ENCODE measurements at places on chromosomes 11 and 22.

GRCh38 chr22:44461614-44462013 is 36.4 kb downstream of the RTL6 start:
- DNase-seq, result no peak

DNA sequence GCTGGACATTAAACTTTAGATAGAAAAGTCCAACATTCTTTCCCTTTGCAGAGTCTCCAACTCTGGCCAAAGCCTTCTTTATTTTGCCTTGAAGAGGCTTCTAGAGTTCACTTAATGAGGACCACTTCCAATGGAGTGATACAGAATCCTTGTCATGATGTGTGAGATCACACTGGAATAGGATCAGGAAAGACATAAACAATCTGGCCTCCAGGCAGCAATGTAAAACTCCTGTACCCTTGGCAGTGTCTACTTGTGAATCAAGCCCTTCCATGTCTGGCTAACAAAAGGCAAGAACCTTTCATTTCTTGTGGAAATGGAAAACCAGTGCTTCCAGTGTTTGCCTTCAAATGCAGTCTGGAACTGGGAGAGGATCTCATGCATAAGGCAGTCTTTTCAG is 56.5 kb upstream of the FIBIN start:
- DNase-seq, result no peak

GRCh38 chr11:1091332-1092083 is 16.8 kb downstream of the MUC2 start:
- no peak for DNase-seq

DNA sequence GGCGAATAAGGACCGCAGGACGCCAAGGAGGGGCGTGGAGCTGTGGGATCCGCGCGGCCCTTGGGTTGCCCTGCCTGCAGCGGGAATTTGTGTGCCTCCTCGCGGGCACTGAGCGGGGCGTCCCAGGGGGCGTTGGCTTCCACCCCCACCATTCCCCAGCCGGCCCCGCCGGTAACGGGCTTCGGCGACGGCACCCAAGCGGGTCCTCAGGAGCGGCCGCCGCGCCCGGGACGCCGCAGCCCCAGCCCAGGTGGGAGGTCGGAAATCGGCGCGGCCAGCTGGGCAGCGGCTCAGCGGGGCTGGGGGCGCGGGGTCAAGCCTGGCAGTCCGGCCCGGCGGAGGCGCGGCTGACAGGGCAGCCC is 320 bp downstream of the CLTCL1 start:
- DNase-seq, result peak; percentile 39

- no peak for DNase-seq
These were observed at the start of gene MMP7 for GRCh38 chr11:102530558-102530957. Gene MMP7, minus strand, starts transcription at chr11:102530747. Its CDS starts 47 bp downstream, at chr11:102530700.

DNA sequence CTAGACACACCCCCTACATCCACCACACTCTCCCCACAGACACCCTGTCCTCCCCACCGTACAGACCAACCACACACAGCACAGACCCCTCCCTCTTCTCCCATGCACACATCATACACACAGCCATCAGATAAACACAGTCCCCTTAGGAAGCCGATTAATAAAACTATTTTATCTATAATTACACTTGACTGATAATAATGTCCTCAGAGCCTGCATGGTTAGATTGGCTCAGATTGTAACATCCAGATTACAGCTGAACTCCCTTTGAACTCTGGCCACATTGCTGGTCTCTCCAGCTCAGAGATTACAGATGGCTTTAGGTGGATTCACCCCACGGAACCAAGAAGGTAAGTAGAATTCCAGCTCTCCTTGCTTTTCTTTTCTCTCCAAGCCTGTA is 9.5 kb upstream of the ELF5 start:
- DNase-seq, result no peak

DNA sequence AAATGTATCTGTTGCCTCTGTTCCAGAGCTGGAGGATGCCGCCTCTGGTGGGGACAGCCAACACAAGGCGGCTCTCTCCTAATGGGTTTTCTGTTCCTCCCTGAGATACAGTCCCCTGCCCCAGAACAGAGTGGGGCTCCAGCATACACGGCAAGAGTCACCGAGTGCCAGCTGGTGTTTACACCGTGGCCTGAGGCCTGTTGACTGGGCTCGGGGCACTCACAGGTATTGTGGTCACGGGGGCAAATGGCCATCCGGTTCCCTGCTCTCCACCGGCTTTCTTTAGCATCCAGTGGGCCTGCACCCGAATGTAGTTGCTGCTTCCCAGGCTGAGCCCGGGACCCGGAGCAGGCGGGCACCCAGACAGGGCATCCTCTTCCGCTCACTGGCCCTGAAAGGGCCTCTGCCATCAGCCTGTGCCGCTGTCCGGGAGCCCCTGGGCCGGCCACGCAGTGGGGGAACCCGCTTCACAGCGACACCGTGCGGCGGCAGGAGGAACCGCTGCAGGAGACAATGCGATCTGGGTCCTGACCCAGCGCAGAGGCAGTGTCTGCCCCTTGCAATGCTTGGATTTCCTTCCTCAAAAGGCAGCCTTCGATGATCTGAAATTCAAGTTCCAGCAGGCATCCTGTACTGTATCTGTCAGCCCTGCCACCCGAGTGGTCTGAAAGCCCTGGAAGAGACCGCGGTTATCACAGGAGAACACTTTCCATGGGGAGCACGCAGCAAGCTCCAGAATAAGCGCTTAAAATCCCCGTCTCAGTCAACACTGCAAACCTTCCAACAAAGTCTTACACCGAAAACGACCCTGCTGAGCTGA is 859 bp upstream of the KRTAP5-5 start:
- peak; percentile 65 for DNase-seq

GRCh38 chr11:41534391-41534790 is 74.9 kb upstream of the LRRC4C start:
- DNase-seq, result no peak

GRCh38 chr11:85299258-85299942 is 327.7 kb downstream of the DLG2 start:
- no peak for DNase-seq

- peak; percentile 18 for DNase-seq
These were observed at the start of gene APOL6 for GRCh38 chr22:35648066-35649025. Gene APOL6, plus strand, starts transcription at chr22:35648446. Its CDS starts 7,980 bp downstream, at chr22:35656426.

GRCh38 chr11:130212431-130212961 is 52.9 kb downstream of the ST14 start:
- no peak for DNase-seq

GRCh38 chr11:73596547-73596946 is 1.4 kb downstream of the FAM168A start:
- DNase-seq, result no peak

DNA sequence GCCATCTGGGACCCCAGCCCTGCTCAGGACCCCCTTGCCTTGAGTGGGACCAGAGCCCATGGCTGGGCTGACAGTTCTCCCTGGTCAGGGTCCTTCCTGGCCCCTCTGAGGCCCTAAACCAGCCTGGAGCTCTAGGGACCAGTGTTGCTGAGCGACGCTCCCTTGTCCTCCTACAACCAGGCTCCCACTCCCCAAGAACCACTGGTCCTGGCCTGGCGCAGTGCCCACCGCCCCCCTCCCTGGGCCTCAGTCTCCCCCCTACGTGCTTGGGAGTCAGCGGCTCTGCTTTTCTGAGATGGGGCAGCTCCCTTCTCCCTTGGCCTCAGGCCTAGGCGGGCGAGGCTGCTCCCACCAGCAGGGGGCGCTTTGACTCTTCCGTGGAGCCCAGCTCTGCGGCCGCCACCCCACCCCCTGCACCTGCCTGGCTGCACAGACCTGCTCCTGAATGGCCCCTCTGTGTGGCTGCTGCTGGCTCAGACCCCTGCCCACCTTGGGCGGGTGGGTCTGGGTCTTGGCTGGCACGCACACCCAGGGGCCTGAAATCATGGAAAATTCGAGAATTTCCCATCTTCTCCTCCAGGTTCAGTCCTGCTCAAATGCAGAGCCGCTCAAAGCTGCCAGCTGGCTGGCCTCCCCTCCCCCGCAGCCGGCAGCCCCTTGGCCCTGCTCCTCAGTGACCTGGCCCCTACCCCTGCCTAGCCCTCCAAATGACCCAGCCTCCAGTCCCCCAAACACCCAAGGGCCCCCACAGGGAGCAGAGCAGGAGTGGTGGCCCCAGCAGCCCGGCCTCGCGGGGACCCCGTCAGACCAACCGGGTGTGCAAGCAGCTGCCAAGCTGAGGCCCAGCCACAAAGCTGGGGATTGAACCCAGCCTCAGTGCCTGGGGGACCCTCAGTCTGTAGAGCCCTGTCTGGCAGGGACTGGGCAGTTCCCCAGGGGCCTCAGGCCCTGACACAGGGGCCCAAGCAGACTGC is 9.1 kb downstream of the PRR33 start:
- DNase-seq, result peak; percentile 77

GRCh38 chr22:44685384-44686056 is 16.5 kb upstream of the PRR5 start:
- DNase-seq, result peak; percentile 65

DNA sequence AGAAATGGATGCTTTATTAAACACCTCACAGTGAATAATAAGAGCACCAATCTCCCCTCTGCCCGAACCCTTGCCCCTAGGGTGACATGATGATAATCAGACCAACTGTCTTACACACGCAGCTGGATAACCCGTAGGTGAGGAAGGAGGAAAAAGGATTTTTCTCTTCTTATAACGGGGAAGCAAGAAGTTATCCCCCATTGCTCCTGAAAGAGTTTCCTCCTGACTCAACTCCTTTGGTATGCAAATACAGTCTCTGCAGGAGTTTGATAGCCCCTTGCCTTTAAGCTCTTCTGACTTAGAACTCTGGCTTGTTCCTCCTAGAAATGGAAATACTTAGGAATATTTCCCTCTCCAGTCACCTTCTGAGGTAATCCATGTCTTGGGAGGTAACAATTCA is 455.8 kb downstream of the TMEM135 start:
- DNase-seq, result no peak

- no peak for DNase-seq
These were observed 76.4 kb upstream of the MYOD1 start for GRCh38 chr11:17642980-17643379.

- no peak for DNase-seq
These were observed 1043.8 kb downstream of the BRD1 start for GRCh38 chr22:48783821-48784266.

- DNase-seq, result no peak
These were observed 7.2 kb downstream of the CEP164 start for GRCh38 chr11:117334896-117335295.

DNA sequence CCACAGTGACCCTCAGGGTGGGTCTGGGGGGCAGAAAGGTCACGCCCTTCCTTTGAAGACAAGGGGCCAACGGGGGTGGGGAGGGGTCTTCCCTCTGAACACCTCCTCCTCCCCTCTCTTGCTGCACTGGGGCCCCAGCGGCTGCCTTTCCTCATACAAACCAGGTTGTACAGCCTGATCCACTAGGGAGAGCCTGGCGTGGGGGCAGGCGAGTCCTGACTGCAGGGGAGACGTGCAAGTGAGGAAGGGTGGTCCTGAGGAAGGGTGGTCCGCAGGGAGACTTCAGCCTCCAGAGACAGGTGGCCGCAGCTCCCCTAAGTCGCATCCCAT is 43.6 kb upstream of the LINC01488 start:
- no peak for DNase-seq

- DNase-seq, result no peak
These were observed 63.7 kb downstream of the LIF start for GRCh38 chr22:30182815-30183214.

GRCh38 chr11:76025068-76025467 is 181.2 kb downstream of the WNT11 start:
- no peak for DNase-seq

DNA sequence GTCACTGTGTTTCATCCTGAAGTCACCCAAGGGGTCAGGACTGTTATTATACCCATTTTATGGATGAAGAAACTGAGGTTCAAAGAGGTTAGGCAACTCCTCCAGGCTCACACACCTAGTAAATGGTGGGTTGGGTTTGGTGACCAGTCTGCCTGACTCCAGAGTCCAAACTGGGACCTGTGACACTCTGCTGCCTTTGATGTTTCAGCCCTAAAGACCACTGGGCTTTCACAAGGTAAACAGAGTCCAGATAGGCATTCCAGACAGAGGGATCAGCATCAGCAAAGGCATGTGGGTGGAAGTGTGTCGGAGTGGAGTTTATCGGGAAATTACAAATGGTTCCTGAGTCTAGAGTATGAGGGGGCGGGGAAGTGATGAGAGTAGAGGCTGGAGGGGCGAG is 38.5 kb downstream of the MICAL2 start:
- DNase-seq, result no peak

DNA sequence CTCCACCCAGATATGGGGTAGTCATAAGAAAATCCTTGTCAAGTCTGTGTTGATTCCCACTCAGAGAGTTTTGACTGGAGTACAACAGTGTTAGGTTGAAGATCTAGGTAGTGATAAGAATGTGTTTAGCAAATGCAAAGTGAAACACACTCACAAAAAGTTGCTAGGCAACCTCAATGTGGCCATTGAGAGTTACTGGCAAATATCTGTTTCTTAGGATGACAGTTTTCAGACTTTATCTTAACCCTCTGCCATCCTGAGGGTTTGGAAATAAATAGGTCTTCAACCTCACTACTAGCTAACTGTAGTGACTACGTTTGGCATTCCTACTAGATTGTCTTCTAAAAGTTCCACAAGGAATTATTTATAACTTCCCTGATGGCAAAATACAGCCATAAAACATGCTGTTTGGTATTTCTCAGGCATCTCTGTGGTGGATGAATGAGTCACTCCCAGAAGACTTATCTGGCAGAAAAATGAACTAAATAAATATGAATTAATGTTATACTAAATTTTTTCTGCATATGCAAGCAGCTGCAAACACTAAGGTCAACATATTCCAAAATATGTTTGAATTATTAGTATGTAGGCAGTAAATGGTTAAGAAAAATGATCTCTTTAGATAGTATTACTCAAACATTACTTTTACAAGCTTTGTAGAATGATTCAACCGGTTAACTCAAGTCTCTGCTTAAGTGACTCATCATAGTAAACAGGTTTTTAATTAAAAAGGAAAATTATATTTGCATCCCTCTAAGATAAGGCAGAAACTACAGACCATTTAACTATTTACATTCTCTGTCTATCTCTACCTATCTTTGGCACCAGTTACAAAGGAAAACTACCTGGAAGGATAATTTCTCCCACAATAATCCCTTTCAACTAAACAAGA is 17.1 kb upstream of the SYTL2 start:
- DNase-seq, result no peak

GRCh38 chr11:128901653-128902514 is 10.7 kb downstream of the KCNJ5 start:
- DNase-seq, result no peak

DNA sequence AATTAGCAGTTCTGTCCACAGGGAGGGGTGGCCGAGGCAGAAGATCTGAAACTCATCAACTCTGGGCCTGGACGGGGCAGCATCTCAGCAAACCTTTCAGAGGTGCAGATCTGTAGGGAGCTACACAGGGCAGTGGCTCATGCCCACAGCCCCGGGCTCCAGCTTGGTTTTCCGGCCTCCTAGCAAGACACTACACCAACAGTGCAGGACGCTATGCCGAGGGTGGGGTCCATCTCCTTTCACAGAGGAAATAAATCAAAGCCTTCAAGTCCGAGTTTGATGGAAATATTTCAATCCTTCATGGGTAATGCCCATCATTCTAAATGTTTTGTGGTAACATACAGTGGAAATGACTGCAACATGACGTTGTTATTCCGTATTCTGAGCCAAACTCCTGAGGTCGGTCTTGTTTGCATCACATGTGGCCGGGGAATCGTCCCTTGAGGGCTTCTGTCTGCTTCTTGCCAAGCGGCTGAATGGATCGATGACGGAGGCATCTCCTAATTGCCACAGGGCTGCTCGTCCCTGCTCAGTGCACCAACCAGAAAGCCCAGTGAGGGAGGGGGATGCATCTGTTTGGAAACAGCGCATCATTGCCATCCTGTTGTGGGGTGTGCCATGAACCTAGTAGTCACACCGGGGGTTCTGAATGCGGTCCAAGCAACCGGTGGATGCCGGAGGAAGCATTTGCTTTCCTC is 30.0 kb downstream of the LINC01488 start:
- DNase-seq, result no peak

GRCh38 chr22:36641902-36642640 is 61.5 kb downstream of the CACNG2 start:
- DNase-seq, result no peak

Measured in T-helper 9 cell (primary cell).